ENCODE measurements at places on chromosomes 1 and 21.

- DNase-seq = peak; percentile 100
Measured at GRCh38 chr1:62436466-62437272, at the start of gene USP1. TSS of gene USP1 (plus strand) at chr1:62437049. CDS start at chr1:62439868, 2,819 bp downstream.

DNA sequence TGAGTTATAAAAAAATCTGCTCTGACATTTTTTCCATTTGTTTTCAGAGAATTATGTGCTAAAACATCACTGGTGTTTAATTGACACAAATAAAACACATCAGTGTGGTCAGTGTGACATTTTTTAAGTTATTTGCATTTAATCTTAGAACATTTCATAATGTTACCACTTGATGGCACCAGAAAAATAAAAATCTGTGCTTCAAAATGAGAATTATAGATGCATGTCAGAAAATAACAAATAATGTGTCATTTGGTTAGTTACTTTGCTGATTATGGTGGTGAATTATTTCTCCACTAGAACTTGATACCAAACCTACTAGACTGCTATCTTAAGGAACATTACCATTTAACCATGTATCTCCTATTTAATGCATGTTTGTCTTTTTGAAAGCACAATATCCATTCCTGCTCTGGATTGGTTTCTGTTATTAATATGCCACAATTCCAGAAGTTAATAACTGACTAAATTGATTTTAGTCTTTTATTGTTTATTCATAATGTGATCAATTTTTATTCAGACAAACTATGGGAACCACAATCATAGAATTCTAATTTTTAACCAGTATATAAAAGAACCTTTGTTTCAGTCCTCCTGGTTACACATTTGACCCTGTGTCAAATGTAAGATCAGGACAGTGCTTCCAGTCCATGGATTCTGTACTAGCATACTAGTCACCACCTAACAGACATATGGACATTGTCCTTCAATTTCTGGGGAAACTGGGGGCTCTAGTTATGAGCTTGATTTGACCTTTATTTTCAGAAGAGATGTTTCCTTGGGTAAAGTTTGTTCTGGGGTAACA lies 81.0 kb downstream of the RPS6KC1 start:
- no peak for DNase-seq

- peak; percentile 6 for DNase-seq
Measured at GRCh38 chr1:209620487-209620884, 31.7 kb downstream of the LAMB3 start.

DNA sequence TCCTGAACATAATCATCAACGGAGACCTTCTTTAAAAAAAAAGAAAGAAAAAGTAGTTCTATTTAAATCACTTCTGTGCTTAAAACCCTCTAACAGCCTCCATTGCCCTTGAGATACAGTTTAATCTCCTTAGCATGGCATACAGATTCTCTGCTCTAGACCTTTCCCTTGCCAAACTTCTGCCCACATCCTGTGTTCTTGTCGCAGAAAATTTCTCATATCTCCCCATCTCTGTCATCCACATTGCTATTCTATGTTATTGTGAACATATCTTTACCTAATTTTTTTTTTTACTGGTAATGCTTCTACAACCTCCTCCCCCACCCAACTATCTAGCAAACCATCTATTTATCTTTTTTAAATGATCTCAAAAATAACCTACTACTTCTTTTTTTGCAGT lies 135.7 kb upstream of the PROX1 start:
- DNase-seq = no peak

DNA sequence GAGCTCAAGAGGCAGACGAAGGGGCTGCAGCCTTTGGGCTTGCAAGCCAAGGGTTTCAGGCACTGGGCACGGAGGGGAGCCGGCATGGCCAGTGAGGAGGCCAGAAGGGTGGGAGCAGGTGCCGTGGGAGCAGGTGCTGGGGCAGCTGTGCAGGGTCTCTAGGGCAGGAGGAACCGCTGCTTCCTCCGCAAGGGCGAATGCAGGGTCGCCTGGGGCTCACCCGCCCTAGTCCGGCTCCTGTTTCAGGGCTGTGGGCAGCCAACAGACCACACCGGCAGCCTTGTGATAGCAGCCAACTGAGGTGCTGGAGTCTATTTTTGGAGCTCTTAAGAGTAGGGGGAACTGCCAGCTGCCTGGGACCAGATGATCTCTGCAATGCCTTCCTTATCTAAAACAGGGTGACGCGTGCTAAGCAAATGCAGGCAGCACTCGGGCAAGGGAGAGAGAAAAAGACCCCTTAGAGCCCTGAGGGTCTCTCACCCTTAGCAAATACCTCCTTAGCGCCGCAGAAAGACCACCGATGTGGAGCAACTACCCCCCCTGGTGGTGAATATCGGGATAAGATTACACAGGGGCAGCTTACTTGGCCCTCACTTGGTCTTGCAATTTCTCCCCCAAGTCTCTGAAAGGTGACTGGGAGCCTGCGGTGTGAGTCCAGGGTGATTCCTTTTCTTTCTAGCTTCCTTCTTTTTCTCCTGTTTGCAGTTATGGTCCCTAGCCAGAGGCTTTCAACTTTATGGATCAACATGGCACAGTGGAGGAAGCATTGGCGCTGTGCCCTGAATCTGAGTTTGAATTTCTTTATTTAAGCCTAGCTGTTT lies 20.7 kb upstream of the MAPKAPK2 start:
- DNase-seq = peak; percentile 70

DNA sequence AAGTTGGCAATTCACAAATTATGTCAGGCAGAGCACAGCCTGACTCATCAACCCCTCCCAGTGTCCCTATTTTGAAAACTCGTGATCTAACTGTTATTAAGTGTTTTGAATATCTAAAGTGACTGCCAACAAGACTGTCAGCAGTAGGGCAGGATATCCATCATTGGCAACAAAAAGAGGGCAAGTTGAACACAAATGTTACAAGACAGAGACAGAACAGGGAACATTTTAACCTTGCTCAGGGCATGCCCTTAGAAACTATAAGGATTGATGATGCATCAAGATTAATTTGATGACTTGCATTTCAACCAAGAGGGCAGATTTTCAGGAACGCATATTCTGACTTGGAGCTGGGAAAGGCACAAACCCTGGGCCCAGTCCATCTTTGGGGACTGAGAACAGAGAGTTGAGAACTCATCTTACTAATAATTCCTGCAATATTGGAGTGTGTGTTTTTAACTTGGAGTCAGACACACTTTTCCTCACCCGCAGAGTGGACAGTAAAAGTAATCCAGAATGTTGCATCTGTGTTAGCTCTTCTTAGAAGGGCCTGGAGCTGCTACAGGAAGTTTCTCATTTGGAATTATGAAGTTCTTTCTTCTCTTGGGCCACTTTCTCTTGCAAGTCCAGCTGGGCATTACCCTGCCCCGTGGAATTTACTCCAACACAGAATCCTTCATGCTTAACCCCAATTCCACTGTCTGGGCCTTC lies 317.2 kb downstream of the LTN1 start:
- DNase-seq = peak; percentile 59

DNA sequence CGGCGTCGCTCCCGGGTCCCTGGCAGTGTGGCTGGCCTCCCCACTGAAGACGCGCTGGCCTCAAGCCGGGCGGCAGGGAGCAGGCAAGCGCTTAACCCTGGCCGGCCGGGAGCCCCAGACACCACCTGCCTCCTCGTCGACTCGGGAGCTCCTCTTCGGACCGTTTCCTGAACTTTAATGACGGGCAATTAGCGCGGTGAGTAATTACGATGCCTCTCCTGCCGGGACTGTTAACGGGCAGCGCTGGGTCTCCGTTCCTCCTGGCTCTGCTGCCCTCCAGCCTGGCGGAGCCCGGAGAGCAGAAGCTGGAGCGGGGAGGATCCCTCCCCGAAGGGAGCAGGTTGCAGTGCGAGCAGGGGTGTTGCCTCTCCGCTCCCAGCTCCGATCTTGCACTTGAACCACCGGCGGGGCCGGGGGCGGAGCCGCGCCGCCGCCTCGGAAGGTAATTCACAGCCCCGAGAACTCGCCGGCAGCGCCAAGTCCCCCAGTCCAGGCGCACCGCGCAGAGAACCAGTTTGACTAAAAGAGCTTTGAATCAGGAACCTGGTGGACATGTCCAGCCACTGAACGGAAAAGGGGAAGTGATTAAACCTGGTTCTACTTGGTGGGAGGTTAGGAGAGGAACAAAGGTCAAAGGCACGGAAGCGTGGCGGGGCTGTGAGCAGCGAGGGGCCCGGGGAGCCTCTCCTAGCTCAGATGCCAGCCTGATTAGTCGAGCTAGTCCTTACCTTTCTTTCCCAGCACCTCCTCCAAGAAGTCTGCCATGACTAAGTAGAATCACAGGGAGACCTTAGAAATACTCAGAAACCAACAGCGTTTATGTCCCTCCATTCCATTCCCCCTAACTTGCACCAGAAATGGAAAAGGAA lies 18.3 kb upstream of the PLEKHA6 start:
- peak; percentile 35 for DNase-seq

DNA sequence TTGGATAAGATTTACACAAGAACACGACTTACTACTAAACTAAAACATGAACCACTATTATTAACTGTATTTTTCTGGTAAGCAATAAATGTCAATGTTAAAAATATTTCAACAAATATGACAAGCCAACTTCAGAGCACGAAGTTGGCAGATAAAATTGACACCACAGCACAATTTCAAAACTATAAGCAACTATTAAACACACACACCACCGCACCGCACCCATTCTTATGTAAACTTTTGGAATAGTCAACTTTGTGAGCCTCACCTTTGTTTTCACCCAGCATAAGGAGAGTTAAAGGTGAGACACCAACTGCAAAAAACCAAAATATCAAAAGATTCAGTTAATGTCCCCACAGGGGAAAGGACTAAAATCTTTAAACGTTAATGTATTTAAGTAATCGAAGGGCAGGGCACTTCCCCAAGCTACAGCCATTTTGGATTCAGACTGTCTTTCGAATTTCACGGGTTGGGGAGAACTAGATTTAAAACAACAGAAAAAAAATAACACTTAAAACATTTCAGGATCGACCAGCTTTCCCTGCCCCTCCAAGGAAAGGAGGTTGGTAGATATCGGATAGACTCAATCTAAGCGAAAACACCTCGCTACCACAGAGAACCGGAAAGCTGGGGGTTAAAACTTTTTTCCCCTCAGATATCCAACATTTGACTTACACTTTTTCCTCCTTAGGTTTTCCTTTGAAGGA lies 872 bp downstream of the GPBP1L1 start:
- no peak for DNase-seq

- DNase-seq = no peak
Measured at GRCh38 chr1:2105781-2106524, 55.7 kb downstream of the PRKCZ start.

DNA sequence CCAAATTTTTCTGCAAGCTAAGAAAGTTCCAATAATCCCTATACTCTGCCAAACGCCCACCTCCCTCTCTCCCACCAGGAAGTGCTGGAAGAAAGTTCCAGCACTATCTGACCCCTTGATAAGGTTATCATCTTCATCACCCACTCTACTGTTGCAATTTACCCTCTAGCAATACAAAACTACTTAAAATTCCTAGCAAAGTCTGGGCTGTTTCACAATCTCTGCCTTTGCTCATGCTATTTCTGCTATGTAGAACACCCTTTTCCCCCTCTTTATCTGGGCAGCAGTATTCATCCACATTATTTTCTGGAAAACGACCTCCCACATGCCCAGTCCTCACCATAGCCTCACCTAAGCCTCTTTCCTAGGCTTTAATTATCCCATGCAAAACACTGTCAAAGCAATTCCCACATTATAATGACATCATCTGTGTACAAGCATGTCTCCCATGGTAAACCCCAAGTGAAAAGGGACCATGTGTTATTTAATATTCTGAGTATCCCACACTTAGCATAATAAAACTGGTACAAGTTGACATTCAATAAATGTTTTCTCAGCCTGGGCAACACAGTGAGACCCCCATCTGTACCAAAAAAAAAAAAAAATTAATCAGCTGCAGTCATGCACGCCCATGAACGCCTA lies 12.0 kb downstream of the F11R start:
- peak; percentile 74 for DNase-seq

GRCh38 chr21:33007747-33008146 lies 18.0 kb upstream of the OLIG2 start:
- DNase-seq = no peak

GRCh38 chr1:182381962-182382819 lies 9.4 kb downstream of the GLUL start:
- no peak for DNase-seq

- DNase-seq = no peak
Measured at GRCh38 chr1:168467452-168467851, 76.3 kb downstream of the XCL2 start.

- DNase-seq = peak; percentile 12
Measured at GRCh38 chr1:167221126-167221737, 546 bp downstream of the POU2F1 start.

DNA sequence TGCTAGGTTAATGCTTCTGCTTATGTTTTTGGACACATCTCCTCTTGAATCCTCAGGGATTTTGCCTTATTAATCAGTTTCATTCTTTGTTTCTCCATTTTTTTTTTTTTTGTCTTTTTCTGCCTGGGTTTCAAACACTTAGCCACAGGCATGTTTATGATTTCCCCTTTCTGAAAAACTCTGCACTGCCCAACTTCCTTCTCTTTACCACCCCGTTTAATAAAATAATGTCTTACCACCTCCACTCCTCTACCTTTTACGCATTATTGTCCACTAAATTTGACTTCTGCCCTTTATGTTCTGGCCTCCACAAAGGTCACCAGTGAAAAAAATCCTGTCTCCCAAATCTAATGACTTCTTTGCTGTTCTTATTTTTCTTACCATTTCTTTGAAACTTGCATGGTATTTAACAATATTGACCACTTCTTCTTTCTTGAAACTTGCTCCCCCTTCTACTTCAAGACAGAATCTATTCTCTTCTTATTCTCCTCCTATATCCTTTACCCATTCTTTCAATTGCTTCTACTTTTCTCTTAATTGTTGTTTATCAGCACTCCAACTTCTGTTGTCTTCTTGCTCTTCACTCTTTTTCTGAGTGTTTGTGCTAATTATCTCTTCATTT lies 150.3 kb downstream of the TNFSF18 start:
- no peak for DNase-seq

- DNase-seq = no peak
Measured at GRCh38 chr1:231678011-231678432, 51.4 kb downstream of the DISC1 start.

DNA sequence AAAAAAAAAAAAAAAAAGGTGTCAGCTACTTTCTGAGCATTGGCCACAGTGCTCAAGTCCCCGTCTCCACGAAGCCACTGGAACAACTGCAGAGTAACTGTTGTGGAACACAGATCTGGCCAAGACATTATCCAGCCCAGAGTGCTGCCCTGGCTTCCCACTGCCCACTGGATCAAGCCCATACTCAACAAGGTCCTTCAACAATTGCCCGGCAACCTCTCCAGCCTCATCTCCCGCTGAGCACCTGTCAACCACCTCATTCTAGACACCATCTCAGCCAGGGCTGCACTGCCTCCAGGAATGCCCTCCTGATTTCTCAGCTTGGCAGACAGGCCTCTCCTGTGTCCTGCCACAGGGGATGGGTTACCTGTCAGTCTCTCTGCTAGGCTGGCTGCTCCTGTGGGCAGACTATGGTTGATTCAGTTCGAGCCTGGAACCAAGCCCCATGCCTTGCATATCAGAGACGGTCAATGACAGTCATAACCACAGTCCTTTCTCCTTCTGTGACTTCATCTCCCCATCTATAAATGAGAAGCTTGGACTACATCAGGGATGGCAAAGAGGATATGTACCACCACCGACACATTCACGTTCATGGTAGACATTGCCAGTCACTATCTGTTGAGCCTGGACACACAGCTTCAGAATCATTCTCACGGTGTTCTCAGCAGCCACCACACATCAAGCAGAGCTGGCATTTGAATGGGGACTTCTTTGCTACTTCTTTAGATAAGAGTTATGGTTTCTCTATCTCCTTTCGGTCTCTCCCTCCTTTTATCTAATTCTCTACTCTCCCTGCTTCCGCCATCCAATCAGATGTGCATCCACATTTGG lies 76.9 kb downstream of the MRPL37 start:
- DNase-seq = no peak
